ENCODE measurements at places on chromosomes 11 and 22. TPM values are rescaled to one million over a fixed set of nuclear protein-coding genes. Genes with fewer than 3 reads are reported as not detected.
A peak's percentile ranks its signal among the peaks of the same experiment; 100 is the strongest.

The CCDC116 gene
- 0.51 TPM for total RNA-seq

DNA sequence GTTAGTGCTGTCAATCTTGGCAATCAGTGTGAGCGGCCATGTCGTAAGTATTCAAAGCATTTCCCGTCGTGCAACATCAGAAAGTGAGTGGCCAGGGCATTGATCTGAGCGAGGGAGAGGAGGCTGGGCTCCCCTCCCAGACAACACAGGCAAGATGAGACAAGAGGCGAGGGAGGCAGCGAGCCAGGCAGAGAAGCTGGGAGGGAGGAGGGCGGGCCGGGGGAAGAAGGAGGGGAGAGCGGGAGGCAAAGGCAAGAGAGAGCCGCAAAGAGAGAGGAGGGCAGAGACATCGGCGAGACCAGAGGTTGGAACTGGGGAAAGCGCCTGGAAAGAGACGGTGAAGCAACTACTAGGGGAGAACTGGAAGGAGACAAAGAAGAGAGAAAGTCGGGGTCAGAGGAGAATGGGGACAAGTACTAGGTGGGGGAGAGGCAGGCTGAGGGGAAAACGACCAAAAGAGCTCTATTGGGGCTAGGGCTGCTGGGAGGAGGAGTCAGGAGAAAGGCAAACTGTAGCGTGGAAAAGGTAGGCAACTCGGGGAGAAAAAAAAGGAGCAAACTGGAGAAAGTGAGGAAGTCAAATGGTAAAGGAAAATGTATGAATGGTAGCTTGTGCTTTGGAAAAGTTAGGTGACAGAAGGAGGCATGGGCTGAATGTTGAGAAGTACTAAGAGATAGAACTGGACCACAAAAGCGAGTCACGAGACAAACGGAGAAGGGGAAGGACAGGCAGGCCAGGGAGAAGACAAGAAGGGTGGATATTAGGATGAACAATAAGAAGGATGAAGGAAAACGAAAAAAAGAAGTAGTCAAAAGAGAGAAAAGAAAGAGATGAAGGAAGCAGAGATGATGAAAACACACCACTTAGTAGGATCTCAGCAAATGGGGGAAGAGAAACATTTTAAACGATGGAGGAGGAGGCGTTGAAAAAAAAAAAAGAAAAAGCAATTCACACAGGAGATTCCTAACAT, 130.5 kb upstream of the C11orf58 start:
- no peak overlapping the region for H3K27ac ChIP-seq
- no peaks in the 10 kb centered on the region for H3K36me3 ChIP-seq
- no peak overlapping the region for H3K4me3 ChIP-seq

The OR2AG2 gene
- total RNA-seq: not detected

DNA sequence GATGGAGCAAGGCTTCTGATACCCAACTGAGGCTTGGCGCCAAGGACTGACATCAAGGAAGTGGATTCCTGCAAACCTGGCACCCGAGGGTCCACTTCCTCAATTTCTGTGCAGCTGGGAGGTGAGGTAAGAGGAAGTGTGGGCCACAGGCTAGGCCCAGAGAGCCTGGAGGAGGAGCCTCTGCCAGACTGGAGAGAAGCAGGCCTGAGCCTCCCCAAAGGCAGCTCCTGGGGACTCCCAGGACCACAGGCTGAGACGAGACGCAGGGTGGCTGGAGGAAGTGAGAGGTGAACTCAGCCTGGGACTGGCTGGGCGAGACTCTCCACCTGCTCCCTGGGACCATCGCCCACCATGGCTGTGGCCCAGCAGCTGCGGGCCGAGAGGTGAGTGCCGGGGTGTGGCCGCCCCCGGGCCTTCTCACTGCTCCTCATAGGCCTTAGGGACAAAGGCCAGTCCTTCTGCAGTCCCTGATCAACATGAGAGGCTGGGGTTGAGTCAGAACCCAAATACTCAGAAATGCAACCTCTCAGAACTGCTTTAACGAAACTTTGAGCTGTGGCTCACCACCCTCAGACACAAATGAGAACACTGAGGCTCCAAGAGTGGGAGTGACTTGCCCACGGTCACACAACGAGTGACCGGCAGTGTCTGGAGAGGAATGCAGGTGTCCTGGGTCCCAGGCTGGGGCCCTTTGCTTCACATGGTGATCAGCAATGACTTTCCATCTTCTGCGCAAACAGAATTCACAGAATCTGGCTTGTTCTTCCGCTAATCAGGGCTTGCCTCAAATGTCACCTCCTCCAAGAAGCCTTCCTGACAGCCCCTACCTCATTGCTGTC, at the start of gene NCF4:
TSS of gene NCF4 (plus strand) at position 186 of the 839 bp plus-strand sequence. CDS start at position 352, 166 bp downstream.
- DNase-seq: no peak
- H3K27ac ChIP-seq: peak within 1 kb of the TSS; percentile 24
- H3K36me3 ChIP-seq: no peaks in the 10 kb centered on the region

DNA sequence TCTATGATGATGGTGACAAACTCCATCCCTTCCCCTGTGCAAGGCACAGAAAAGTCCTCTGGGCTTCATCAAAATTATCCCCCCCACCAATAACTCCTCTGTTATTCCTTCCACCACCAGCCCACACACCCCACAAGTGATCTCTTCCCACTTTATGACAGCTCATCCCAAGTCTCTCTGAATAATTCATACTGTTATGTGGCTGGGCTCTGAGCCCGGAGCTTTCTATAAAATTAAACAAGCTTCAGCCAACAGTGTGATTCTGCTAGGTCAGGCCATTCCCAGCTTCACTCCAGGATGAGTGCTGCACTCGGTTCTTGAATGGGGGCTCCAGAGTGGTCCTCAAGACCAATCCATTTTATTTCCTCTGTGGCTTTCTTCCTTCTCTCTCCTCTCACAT, 83.0 kb downstream of the INSC start:
- H3K27me3 ChIP-seq: no peaks in the 10 kb centered on the region
- H3K36me3 ChIP-seq: no peaks in the 10 kb centered on the region
- no peak overlapping the region for H3K27ac ChIP-seq
- no peak for DNase-seq

The TTLL1 gene
- 4.3 TPM for total RNA-seq

DNA sequence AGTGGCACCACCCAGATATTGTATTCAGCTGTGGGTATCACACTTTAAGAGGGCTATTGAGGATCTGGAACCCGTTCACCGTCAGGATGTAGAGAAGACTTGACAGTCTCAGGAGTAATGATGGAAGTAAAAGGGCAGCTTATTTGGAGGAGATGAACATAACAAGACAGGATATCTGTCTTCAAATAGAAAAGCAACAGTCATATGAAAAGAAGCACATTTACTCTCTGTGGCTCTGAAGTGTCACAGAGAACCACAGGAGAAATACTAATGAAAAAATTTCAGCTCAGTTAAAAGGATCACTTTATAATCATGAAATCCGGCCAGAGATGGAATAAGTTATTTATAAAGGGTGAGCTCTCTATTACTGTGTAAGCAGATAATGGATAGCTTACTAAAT, 200.8 kb downstream of the FAM76B start:
- no peaks in the 10 kb centered on the region for H3K27me3 ChIP-seq
- DNase-seq: no peak
- no peak overlapping the region for H3K4me3 ChIP-seq
- H3K27ac ChIP-seq: no peak overlapping the region

DNA sequence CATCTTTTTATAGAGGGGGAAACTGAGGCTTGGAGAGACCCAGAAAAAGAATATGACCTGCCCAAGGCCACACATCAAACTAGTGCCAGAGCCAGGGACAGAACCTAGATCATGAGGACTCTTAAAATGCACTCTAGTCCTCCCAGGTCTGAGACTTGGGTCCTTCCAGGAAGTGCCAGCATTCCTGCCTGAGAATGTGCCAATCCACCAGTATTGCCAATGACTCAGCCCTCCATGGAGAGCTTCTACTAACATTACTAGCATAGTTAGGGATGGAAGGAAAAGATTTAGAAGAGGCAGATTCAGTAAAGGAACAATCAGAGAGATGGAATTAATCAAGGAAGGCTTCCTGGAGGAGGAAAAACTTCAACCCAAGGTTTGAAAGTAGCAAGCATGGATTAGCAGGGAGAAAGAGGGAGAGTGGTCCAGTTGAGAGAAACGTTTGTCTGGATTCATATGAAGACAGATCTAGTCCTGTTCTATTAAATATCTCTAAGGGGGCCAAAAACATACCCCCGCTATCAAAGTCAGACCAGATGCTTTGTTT, 20.1 kb upstream of the SMIM35 start:
- no peak overlapping the region for H3K4me3 ChIP-seq
- H3K27me3 ChIP-seq: no peaks in the 10 kb centered on the region
- no peaks in the 10 kb centered on the region for H3K36me3 ChIP-seq
- no peak for DNase-seq
- H3K4me1 ChIP-seq: no peaks in the 10 kb centered on the region
- H3K27ac ChIP-seq: no peak overlapping the region

DNA sequence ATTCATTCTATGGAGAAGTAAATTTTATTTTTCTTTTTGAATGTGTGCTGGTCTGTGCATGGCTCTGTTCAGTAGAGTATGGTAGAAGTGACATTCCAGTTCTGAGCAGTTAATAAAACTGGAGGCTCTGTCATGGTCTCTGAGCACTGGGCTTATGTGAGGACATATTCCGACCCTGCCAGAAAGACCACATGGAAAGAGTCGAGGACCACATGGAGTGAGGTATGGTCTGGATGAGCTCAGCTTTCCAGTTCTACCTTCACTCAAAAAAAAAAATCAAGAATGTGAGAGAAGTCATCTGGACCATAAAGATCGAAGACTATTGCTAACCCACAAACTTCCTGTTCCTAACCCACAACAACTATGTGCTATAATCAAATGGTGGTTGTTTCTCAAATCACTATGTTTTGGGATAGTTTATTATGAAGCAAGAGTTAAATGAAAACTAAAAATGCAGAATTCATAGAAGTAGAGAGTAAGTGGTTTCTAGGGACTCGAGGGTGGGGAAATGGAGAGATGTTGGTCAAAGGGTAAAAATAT, 534.2 kb upstream of the ANO5 start:
- H3K4me1 ChIP-seq: no peaks in the 10 kb centered on the region
- H3K27me3 ChIP-seq: no peaks in the 10 kb centered on the region
- H3K27ac ChIP-seq: no peak overlapping the region
- no peaks in the 10 kb centered on the region for H3K36me3 ChIP-seq
- H3K4me3 ChIP-seq: no peak overlapping the region
- DNase-seq: no peak

The RAB3IL1 gene
- 0.53 TPM for total RNA-seq

The OR10A2 gene
- total RNA-seq: not detected

- H3K27me3 ChIP-seq: no peaks in the 10 kb centered on the region
- no peaks in the 10 kb centered on the region for H3K36me3 ChIP-seq
- no peaks in the 10 kb centered on the region for H3K4me1 ChIP-seq
Measured at GRCh38 chr11:101034076-101034475, 95.5 kb downstream of the PGR start.

GRCh38 chr11:125346179-125346530, 149.9 kb downstream of the FEZ1 start:
- no peaks in the 10 kb centered on the region for H3K27me3 ChIP-seq
- no peak for DNase-seq
- H3K27ac ChIP-seq: no peak overlapping the region
- no peaks in the 10 kb centered on the region for H3K4me1 ChIP-seq
- no peak overlapping the region for H3K4me3 ChIP-seq

The LMNTD2 gene
- total RNA-seq: 2.4 TPM

The FAM89B gene
- total RNA-seq: 30.8 TPM

- no peaks in the 10 kb centered on the region for H3K36me3 ChIP-seq
- no peaks in the 10 kb centered on the region for H3K4me1 ChIP-seq
- H3K27ac ChIP-seq: no peak overlapping the region
- H3K27me3 ChIP-seq: no peaks in the 10 kb centered on the region
- no peak overlapping the region for H3K4me3 ChIP-seq
- DNase-seq: no peak
Measured at GRCh38 chr22:35608088-35608487, 9.0 kb downstream of the MB start.

DNA sequence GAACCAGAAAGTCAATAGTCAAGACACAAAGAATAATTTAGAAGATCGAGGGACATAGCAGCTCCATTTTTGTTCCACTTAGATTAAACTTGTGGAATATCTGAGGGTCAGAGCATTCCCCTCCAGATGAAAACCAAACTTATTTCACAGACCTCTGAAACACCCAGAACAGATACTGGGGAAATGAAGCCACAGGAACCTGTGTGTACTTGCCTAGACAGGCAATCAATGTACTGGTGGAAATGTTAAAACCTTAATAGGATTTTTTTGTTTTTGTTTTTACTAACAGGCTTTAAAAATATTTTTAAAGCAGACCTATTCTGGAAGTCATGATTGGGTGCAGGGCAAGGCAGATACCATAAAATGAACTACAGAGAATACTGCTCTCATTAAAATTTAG, 4.1 kb upstream of the FAR1 start:
- H3K4me1 ChIP-seq: peaks cover 12% of the 10 kb centered on the region
- H3K4me3 ChIP-seq: no peak overlapping the region
- H3K27me3 ChIP-seq: no peaks in the 10 kb centered on the region

- H3K4me1 ChIP-seq: no peaks in the 10 kb centered on the region
- DNase-seq: no peak
- H3K27ac ChIP-seq: no peak overlapping the region
- no peaks in the 10 kb centered on the region for H3K27me3 ChIP-seq
- H3K4me3 ChIP-seq: no peak overlapping the region
Measured at GRCh38 chr11:6864438-6864837, 1.6 kb downstream of the OR10A2 start.

The SHISA8 gene
- 1.4 TPM for total RNA-seq

The TBX10 gene
- total RNA-seq: not detected

DNA sequence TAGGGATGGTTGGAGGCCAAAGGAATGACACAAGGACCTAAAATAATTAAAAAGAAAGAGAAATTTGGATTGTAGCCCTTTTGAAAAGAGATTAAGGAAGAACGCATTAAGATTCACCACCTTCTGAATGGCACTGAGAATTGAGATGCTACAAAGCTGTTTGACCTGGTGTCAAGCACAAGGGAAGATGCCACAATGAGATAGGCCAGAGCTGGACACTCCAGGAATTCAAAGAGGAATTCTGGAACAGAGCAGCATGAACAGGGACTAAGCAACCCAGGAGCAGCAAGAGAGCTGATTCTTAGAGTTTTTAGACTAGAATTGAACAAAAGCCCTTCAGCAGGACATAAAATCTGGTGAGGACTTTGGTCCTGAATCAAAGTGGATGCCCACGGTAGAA, 11.6 kb upstream of the CECR2 start:
- H3K27ac ChIP-seq: no peak overlapping the region
- peaks cover 9% of the 10 kb centered on the region for H3K27me3 ChIP-seq
- DNase-seq: no peak
- no peak overlapping the region for H3K4me3 ChIP-seq
- no peaks in the 10 kb centered on the region for H3K36me3 ChIP-seq
- no peaks in the 10 kb centered on the region for H3K4me1 ChIP-seq

Data from CD8-positive, alpha-beta memory T cell (primary cell).